GM12864 (cell line): ENCODE measurements at places on chromosomes 4 and X.

DNA sequence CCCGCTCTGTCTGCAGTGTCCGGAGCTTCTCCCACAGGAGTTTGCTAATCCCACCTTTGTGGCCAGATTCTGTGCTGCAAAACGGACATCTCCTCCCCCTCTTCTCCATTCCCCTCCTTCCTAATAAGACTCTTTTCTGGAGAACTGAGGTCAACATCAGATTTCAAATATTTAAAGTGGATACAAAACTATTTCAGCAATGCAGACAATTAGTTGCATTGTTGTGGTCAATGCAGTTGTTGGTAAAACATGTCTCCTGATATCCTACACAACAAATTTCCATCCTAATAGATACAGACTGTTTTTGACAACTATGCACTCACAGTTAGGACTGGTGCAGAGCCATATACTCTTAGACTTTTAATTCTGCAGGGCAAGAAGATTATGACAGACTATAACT is 5.1 kb upstream of the MCUB start:
- DNase-seq, result no peak

DNA sequence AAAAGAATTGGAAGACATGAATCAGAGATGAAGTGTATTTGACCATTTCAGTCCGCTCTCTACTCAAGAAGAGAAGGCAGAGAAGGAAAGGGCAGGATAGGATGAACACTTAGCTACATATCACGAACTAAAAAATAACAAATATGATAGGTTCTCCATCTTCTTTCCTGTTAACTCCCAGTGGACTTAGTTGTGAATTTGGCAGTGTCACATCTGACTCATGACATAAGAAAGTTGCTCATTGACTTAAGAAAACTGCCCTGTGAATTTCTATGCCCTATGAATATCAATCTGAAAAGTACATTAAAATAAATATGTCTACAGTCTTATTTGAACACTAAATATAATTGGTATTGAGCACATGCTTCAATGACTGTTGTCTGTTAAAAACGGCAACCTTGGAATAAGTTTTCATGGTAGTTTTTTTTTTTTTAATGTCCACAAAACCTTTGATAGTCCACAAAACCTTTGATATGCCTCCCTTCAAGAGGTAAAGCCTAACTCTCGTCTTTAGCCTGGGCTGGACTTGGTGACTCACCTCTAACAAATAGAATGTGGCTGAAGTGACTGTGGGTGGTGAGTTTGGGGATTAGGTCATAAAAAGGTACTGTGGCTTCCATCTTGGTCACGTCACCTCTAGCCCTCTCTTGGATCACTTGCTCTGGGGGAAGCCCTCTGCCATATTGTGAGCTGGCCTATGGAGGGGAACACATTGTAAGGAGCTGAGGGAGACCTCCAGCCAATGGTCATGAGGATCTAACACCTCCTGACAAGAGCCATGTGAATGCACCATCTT is 184.7 kb upstream of the S100G start:
- no peak for DNase-seq

DNA sequence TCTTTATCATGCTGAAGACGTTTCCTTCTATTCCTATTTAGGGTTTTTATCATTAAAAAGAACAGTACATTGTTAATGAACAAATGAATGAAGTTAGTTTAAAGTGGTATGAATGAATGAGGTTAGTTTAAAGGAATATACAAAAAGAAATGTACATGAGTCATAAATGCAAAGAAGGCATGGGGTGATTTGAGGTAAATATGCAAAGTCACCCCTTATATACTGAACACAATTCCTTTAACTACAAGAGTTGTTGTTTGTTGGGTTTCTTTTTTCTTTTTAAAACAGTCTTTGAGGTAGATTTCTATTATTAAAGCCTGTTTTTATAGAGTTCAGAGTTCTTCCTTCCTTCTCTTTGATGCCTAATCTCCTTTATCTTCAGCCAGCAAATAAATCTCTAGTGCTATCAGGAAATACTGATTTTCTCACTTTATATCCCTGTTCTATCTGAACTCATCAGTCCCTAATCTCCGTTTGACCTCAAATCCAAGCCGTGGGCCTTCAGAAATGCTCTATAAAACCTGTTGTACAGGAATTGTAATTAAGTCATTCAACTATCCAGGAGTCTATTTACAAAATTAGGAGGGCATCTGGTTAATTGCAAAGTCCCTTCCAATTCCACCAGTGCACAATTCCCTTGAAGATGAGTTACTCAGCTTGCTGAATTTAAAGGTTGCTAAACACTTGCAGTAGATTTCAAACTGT is 31.6 kb upstream of the ABCG2 start:
- DNase-seq, result no peak

- DNase-seq, result no peak
Measured at GRCh38 chr4:62484357-62484756, 1284.2 kb downstream of the ADGRL3 start.

DNA sequence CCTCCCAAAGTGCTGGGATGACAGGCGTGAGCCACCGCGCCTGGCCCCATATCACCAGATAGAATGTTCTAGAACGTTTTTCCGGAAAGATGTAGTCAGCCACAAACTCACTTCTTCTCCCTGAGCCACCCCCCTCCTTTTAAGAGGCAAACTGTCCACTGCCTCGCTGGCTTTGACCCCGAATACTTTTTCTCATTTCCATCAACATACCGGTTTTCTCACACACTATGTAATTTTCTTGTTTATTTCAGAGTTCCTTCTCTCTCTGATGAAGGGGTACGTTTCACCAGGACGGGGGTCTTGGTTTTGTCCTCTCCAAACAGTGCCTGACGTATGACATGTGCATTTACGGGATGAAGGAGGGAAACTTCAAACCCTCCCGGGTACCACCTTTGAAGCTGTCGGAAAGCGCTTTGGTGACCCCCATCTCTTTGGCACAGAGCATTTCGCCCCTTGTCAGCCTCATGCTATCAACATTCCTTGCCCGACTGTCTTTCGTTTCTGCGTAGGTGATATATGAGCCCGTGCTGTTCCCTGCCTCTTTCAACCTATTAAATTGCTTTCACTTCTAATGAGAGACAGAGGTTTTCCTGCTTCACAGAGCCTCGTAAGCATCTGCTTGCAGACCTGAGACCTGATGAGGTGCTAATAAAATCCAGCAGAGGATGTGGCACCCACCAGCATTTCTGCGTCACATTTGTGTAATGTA is 73.8 kb downstream of the CRLF2 start:
- DNase-seq, result no peak

DNA sequence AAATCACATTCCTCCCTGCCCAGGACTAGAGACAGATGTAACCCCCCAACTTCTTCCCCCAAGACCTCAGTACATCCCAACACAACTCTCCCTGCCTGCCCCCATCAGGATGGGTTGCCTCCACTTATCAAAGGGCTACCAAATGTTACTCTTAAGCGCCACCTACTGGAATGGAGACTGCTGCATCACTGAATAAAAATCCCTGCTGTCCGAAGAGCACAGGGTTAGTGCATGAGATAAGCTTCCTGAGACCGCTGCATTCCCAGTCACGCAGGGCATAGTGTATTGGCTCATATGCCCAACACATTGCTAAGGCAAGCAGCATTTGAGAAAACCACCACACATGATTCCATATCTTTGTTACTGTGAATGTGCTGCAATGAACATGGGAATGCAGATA is 544.5 kb downstream of the PPP4R3C start:
- DNase-seq, result no peak

DNA sequence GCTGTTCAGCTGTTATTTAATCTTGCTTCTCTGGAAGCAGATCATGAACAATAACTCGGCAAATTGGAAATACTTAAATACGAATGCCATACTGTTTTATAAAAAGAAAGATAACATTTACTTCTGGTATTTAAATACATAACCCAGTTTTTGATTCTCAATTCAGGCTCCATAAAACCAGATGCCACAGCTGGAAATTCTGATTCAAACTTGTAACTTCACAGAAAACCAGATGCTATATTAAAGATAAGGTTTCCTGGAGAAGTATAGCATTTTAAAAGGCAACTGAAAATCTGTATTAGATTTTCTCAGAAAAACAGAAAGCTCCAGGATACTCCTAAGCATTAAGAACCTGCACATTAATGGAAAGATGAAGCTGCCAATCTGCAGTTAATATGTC is 40.2 kb downstream of the STX18 start:
- DNase-seq, result no peak

- DNase-seq, result peak; percentile 53
Measured at GRCh38 chr4:121696581-121697461, at the start of gene ANXA5. Gene ANXA5 (minus strand): TSS chr4:121696980. CDS start chr4:121696589, 391 bp downstream.

- DNase-seq, result no peak
Measured at GRCh38 chr4:89769856-89770255, 67.1 kb downstream of the SNCA start.

GRCh38 chr4:15470128-15470475 is 420 bp downstream of the CC2D2A start:
- no peak for DNase-seq

DNA sequence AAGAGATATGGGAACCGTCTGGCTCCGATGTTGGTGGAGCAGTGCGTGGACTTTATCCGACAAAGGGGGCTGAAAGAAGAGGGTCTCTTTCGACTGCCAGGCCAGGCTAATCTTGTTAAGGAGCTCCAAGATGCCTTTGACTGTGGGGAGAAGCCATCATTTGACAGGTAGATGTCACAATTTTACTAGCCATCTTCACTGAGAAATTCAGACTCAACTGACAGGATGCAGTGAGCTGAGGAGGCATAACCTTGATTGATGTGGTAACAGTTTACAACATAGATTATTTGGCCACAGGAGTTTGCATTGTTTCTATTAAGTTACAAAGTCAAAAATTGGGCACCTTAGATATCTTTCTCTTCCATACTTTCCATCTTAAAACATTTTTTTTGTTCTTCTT is 417.7 kb downstream of the MAPK10 start:
- no peak for DNase-seq

DNA sequence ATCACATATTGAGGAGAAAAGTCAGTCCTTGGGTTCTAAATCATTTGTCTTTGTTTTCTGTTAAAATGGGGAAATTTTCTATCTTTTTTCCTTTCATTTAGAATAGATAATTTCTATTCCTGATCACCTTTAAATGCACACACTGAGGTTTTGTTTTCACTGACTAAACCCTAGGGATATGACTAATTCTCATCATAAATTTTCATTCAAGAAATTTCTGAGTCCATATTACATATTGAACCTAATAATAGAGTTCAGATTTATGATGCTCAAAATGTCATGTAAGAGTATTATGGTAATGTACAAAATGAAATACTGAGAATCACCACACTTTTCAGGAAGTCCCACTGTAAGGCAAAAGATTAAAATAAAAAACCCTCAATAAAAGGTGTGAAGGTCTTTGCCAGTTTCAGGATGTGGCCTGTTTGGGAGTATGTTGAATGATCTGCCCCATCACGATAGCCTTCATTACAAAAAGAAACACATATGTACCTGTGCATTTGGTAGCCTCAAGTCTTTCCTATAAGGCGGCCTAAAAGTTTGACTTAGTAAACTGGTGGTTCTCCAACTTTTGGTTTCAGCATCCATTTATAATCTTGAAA is 49.4 kb downstream of the LEF1 start:
- DNase-seq, result no peak

DNA sequence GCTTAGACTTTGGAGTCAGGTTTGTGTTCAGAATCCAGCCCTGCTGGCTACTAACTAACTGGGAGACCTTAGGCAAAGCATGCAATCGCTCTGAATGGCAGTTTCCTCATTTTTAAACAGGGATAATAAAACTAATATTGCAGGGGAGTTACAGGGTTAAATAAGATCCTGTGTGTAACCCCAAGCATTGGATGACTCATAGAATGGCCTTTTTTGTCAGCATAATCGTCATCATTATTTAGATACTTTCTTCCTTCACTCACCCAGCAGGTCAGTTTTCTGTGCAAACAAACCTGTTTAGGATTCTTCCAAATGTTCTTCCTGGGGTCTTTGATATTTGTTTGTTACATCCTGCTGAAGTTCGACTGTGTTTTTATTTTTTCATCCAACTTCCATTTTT is 208.2 kb downstream of the EVC2 start:
- no peak for DNase-seq

DNA sequence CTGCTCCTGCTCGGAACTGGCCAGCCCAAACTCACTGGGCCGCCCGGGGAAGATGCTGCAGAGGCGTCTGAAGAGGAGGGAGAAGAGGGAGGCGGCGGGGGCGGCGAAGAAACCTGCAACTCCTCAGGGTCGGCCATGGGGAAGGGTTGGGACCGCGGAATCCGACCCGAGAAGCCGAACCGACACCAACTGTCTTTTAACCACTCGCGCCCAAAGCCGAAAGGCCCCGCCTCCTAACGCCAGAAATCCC is at the start of gene C4orf46:
TSS of gene C4orf46 (minus strand) at position 223 of the 250 bp plus-strand sequence. CDS start at position 137, 86 bp downstream.
- DNase-seq, result no peak

DNA sequence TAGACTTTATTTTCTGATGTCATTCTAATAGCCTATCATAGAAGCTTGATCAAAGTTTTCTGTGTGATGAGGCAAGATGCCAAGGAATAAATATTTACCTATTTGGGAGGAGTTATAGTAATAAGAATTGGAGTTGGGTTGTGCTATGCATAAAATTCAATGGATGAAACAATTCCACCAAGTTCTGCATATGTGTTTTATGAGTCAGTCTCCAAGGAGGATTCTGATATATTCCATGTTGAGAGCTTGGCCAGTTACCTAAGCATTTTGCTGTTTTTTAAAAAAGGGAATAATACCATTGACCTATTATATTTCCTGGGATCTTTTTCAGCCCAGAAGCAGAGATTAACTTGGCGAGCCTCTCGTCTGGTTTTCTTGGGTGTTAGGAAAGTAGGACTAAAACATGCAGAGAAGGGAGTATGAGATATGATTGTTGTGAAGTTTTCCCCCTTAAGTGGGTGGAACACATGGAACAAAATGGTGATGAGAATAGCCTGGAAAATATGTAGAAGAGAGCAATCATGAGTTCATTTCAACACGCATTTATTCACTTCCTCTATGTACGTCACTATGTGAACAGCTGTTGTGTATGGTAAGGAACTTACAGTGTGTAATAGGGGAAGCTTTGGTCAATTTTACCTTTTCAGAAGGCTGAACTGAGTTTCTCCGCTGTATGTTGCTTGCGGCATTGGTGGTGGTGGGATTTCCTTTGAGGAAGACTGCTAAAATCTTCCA is 39.2 kb downstream of the POLA1 start:
- DNase-seq, result no peak

- DNase-seq, result no peak
Measured at GRCh38 chr4:104436542-104436941, 58.2 kb downstream of the CXXC4 start.

- no peak for DNase-seq
Measured at GRCh38 chr4:588351-588849, 12.3 kb upstream of the TMEM271 start.

- no peak for DNase-seq
Measured at GRCh38 chr4:121380776-121381462, at the start of gene QRFPR. Gene QRFPR (minus strand): TSS chr4:121381018. CDS start chr4:121380647, 371 bp downstream.

- DNase-seq, result no peak
Measured at GRCh38 chr4:73213916-73214653, 44.5 kb downstream of the ANKRD17 start.
